ENCODE measurements at places on chromosomes 12 and 14.

- H3K27me3 ChIP-seq = no peaks in the 10 kb centered on the region
- no peaks in the 10 kb centered on the region for H3K4me1 ChIP-seq
- H3K27ac ChIP-seq = no peak overlapping the region
- H3K4me3 ChIP-seq = no peak overlapping the region
Measured at GRCh38 chr12:66312189-66312588, 9.9 kb downstream of the HELB start.

DNA sequence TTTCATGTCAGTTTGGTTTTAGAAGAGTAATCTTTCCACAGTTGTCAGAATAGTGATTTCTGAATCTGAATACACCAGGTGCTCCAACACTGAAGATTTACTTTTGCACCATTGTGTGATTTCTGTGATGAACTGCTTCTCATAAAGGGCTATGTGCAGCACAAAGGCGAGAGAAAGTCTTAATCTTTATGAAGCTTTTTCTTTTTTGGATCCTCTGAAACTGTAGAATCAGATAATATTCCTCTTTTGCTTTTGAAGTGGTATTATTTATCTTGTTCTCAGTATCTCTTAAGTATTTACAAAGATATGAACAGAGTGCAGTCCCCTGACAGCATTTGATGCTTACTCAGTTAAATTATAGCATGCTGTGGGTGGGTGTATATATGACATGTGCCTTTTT, 207.8 kb downstream of the NAV3 start:
- no peak overlapping the region for H3K4me3 ChIP-seq
- no peaks in the 10 kb centered on the region for H3K27me3 ChIP-seq
- no peaks in the 10 kb centered on the region for H3K4me1 ChIP-seq
- no peak for DNase-seq

DNA sequence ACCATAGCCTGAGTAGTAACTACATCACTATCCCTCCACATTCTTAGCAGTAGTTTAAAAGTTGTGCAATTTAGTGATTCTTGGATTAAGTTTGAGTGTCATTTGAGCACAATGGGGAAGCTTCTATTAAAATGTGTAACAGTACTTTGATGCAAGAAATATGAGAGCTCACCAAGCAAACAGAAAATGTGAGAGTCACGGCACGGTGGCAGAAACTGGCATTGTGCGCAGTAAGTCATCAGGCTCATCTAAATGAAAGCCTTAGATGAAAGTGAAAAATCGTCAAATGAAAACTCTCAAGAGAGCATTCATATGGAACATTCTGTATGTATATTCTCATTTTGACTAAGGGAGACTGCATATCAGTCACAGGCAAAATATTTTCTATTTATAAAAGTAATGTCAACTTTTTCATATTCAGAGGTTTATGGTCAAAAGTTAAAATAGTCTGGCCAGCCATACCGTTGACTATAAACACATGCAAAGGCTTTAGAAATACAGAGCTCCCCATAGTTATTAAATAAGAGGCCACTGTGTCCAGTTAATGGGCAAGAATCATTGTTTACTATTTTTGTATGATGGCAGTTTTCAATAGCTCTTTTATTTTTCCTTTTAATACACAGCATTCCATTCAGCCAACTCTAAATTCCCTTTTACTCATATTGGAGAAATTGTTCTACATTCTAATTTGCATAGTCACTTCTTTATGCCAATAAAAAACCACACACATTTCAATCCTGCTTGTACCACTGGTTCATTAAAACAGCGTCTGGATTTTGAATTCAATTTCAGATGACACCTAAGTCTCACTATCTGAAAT, 167.9 kb downstream of the PRKD1 start:
- H3K4me1 ChIP-seq = no peaks in the 10 kb centered on the region
- no peaks in the 10 kb centered on the region for H3K27me3 ChIP-seq
- DNase-seq = no peak

DNA sequence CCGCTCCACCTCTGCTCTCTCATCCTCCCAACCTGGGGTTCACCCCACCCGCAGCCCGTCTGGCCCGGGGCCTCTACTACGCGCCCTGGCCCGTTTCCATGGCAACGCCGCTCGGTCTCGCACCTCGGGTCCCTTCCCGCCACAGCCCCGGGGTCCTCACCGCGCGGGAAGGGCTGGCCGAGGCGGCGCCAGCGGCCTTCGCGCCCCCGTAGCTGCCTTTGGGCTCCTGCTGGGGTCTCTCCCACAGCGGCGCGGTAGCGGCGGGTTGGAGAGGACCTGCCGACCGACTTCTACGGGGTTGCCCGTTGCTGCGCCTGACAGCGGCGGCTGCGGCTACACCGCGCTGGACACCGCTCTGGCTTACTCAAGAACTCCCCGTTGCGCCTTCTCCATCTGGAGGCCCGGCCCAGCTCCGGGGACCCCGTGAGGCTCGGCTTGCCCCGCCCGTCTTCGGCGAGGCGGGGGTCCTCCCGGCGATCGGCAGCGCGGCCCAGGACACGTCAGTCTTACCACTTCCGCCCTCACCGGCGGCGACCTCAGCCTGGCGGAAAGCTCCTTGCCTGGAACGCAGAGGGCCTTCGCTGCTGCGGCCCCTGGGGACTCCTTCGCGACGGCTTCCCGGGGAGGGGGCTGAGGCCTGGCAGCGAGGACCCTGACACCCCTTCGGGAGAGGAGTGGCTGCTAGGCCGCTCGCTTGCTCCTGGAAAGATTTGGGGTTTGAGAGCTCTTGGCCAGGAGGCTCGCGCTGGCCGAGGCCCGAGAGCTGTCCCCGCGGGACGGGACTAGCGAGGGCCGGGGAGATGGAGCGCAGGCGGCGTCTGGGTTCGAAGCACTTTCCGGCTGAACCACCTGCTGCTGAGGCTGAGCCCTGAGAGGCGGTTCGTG, at the start of gene TM9SF1:
TM9SF1 (minus strand) TSS at position 256 of the 885 bp plus-strand sequence. CDS start 422 bp downstream, outside the sequence.
- peaks cover 26% of the 10 kb centered on the region for H3K36me3 ChIP-seq
- H3K27me3 ChIP-seq = no peaks in the 10 kb centered on the region
- DNase-seq = peak; percentile 93

GRCh38 chr14:93903342-93904184, 23.6 kb upstream of the FAM181A start:
- DNase-seq = no peak
- no peak overlapping the region for H3K27ac ChIP-seq
- H3K27me3 ChIP-seq = no peaks in the 10 kb centered on the region
- no peaks in the 10 kb centered on the region for H3K36me3 ChIP-seq

- DNase-seq = no peak
- H3K4me3 ChIP-seq = no peak overlapping the region
- H3K27ac ChIP-seq = no peak overlapping the region
Measured at GRCh38 chr14:93949511-93950075, 22.4 kb downstream of the FAM181A start.

- no peak overlapping the region for H3K27ac ChIP-seq
- no peak overlapping the region for H3K4me3 ChIP-seq
Measured at GRCh38 chr14:58722441-58722840, 84.7 kb downstream of the DACT1 start.

DNA sequence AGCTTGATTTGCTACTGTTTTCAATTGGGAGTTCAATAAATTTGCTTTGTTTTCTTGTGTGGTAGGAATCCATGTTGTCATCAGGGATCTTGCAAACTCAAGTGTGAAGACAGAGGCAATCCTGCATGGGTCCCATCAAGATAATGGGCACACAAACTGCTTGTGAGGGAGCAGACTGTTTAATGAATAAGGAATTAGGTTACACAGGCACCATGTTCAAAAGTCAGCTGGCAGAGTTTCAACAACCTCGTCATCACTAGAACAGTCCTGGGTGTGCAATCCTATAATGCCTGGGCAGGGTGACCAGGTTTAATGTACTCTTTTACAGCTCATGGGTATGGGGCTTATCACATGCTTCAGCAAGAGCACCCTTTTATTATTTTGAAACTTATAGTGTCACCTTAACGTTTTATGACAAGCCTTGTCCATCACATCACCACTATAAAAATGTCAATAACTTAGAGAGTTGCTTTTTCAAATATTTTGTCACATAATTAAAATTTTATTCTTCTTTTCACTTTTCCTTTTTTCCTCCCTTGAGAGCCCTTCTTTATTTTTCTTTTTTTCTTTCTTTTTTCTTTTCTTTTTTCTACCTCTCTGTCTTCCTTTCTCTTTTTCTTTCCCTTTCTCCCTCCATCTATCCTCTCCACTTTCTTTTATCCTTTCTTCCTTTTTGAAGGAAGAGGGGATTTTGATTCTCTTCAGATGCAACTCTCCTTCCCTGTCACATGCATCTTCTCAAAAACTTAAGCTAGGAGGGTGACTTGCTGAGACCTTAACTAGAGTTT, 252.2 kb upstream of the ATP2B1 start:
- DNase-seq = no peak
- H3K27ac ChIP-seq = no peak overlapping the region
- H3K4me1 ChIP-seq = no peaks in the 10 kb centered on the region
- no peaks in the 10 kb centered on the region for H3K36me3 ChIP-seq
- H3K4me3 ChIP-seq = no peak overlapping the region
- no peaks in the 10 kb centered on the region for H3K27me3 ChIP-seq

GRCh38 chr12:75103822-75104221, 105.8 kb downstream of the KCNC2 start:
- no peaks in the 10 kb centered on the region for H3K27me3 ChIP-seq
- no peaks in the 10 kb centered on the region for H3K4me1 ChIP-seq
- H3K36me3 ChIP-seq = no peaks in the 10 kb centered on the region
- no peak for DNase-seq

Measured in left lung (tissue), 14 donors.